Transverse colon (tissue), 4 donors: ENCODE measurements at places on chromosomes 12 and 14. TPM values are rescaled to one million over a fixed set of nuclear protein-coding genes. Genes with fewer than 3 reads are reported as not detected.

- H3K27ac ChIP-seq: no peak overlapping the region
- no peak for DNase-seq
- H3K36me3 ChIP-seq: no peaks in the 10 kb centered on the region
- H3K27me3 ChIP-seq: no peaks in the 10 kb centered on the region
- no peaks in the 10 kb centered on the region for H3K4me1 ChIP-seq
These were observed 346.7 kb upstream of the CCDC196 start for GRCh38 chr14:66139432-66139831.

GRCh38 chr12:49706351-49707127 is 666 bp downstream of the FMNL3 start:
- DNase-seq: peak; percentile 18
- H3K27ac ChIP-seq: peak overlapping the region; percentile 94
- H3K4me3 ChIP-seq: peak overlapping the region; percentile 83
- H3K36me3 ChIP-seq: no peaks in the 10 kb centered on the region

DNA sequence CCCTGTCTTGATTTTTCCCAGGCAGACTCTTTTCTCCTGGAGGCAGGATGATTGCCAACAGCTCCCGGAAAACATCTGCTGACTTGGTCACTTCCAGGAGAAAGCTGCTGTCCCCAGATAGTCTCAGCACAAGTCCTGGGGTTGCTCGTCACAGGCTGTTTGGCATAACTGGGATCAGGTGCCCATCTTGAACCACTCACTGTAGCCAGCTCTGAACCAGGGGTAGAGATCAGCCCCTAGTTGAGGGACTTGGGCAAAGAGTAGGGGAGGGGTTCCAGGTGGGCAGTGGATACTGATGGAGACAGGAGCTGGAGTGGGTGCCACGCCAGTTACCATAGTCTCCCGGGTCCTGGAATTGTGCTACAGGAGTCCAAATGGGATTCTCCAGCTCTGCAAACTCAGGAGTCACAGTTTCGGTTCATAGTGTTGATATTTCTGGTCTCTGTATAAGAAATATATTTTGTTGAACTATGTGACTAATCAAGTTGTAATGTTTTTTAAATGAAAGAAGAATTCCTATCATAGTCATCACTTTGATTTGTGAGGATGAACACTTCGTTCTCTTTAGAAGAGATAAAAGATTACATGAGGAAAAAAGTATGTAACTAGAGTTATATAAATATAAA is 1154.5 kb downstream of the AACS start:
- no peak for DNase-seq
- no peak overlapping the region for H3K4me3 ChIP-seq
- no peaks in the 10 kb centered on the region for H3K27me3 ChIP-seq
- no peaks in the 10 kb centered on the region for H3K4me1 ChIP-seq
- no peak overlapping the region for H3K27ac ChIP-seq

- H3K27ac ChIP-seq: no peak overlapping the region
- no peak for DNase-seq
- no peaks in the 10 kb centered on the region for H3K27me3 ChIP-seq
- H3K4me3 ChIP-seq: no peak overlapping the region
- H3K4me1 ChIP-seq: peaks cover 60% of the 10 kb centered on the region
These were observed 21.3 kb downstream of the SUSD6 start for GRCh38 chr14:69632593-69633151.

GRCh38 chr12:107057071-107057834 is 36.1 kb downstream of the CRY1 start:
- no peak overlapping the region for H3K4me3 ChIP-seq
- H3K27me3 ChIP-seq: no peaks in the 10 kb centered on the region
- peaks cover 21% of the 10 kb centered on the region for H3K4me1 ChIP-seq
- no peaks in the 10 kb centered on the region for H3K36me3 ChIP-seq

The AP1G2 gene
- 271 TPM for total RNA-seq

DNA sequence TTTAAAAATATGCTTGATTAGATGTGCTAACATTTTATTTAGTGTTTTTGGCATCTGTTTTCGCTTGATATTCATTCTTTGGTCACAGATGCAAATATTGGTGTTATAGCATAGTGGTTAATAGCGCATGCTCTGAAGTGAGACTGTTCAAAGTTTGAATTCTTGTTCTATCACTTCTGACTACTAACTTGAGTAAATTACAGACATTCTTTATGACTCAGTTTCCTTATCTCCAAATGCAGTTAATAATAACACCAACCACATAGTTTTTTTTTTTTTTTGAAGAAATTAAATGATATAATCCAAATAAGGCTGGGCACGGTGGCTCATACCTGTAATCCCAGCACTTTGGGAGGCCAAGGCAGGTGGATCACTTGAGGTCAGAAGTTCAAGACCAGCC is 81.0 kb downstream of the TMX1 start:
- H3K36me3 ChIP-seq: no peaks in the 10 kb centered on the region
- H3K4me3 ChIP-seq: no peak overlapping the region
- no peak overlapping the region for H3K27ac ChIP-seq
- DNase-seq: no peak
- H3K27me3 ChIP-seq: no peaks in the 10 kb centered on the region

GRCh38 chr12:123131291-123131832 is 19.5 kb downstream of the PITPNM2 start:
- H3K27ac ChIP-seq: peak overlapping the region; percentile 70
- peaks cover 28% of the 10 kb centered on the region for H3K4me1 ChIP-seq
- peak; percentile 57 for DNase-seq
- H3K36me3 ChIP-seq: no peaks in the 10 kb centered on the region

GRCh38 chr12:65968889-65969509 is 144.7 kb downstream of the HMGA2 start:
- no peak for DNase-seq
- no peaks in the 10 kb centered on the region for H3K4me1 ChIP-seq
- H3K27ac ChIP-seq: no peak overlapping the region
- H3K27me3 ChIP-seq: peaks cover 2% of the 10 kb centered on the region
- H3K36me3 ChIP-seq: no peaks in the 10 kb centered on the region
